CD8-positive, alpha-beta memory T cell (primary cell): ENCODE measurements at places on chromosomes 2 and 18. TPM values are rescaled to one million over a fixed set of nuclear protein-coding genes. Genes with fewer than 3 reads are reported as not detected.

The UGT1A6 gene
- polyA plus RNA-seq: not detected

The SPATA3 gene
- polyA plus RNA-seq: not detected

The CEP76 gene
- 6.4 TPM for polyA plus RNA-seq

The POTEE gene
- 0.14 TPM for polyA plus RNA-seq

The RTTN gene
- polyA plus RNA-seq: 3.2 TPM

The UGT1A1 gene
- not detected for polyA plus RNA-seq

- no peaks in the 10 kb centered on the region for H3K36me3 ChIP-seq
- H3K4me1 ChIP-seq: no peaks in the 10 kb centered on the region
- no peak overlapping the region for H3K27ac ChIP-seq
- no peaks in the 10 kb centered on the region for H3K27me3 ChIP-seq
- no peak overlapping the region for H3K4me3 ChIP-seq
Measured at GRCh38 chr2:211144078-211144477, 587.7 kb downstream of the CPS1 start.

GRCh38 chr2:74764429-74765272, 69.3 kb upstream of the HK2 start:
- H3K4me3 ChIP-seq: no peak overlapping the region
- H3K27me3 ChIP-seq: no peaks in the 10 kb centered on the region
- no peaks in the 10 kb centered on the region for H3K36me3 ChIP-seq
- H3K4me1 ChIP-seq: no peaks in the 10 kb centered on the region
- DNase-seq: no peak

DNA sequence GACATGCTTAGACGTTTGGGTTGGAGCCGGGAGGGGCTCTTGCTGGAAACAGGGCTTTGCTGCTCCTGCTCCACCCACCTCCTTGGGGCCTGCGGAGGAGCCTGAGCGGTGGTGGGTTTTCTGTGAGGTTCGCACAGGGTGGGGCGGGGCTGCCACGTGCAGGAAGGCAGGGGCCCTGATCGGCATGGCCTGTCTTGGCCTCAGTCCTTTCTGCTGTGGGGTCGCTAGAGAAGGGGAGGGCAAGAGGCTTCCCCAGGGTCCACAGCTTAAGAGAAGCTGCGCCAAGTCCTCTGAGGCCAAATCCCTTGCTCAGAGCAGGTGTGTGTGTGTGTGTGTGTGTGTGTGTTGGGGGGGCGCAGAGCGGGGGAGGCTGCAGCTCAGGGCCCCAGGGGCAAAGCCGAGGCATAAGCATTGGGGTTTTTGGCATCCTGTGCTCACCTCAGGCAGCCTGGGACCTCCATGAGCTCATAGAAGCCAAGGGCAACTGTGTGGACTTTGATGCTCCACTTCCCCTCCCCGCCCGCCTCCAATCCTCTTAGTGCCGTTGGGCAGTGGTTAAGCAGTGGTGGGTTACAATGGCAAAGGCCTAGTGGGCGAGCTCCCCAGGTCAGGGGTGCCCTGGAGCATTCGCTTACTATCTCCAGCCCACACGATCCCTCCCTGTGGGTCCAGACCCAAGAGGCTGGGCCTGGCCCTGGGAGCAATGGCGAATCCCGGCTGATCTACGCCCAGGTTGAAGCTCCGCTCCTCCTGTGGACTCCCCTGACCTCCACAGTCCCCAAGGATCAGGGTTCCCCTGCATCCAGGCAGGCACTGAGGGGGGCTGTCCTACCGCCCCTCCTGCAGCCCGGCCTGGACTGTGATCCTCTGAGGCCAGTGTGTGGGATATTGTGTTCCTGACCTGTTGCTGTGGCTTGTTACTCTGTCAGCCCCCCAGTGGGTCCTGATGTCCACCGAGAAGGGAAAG, 28.9 kb downstream of the TOGARAM2 start:
- H3K27ac ChIP-seq: peak overlapping the region; percentile 93
- no peaks in the 10 kb centered on the region for H3K36me3 ChIP-seq
- H3K4me1 ChIP-seq: peaks cover 66% of the 10 kb centered on the region
- H3K27me3 ChIP-seq: no peaks in the 10 kb centered on the region
- peak overlapping the region; percentile 22 for H3K4me3 ChIP-seq
- peak; percentile 72 for DNase-seq

GRCh38 chr18:32366586-32367538, 103.8 kb downstream of the GAREM1 start:
- no peak overlapping the region for H3K27ac ChIP-seq
- no peaks in the 10 kb centered on the region for H3K27me3 ChIP-seq
- no peak for DNase-seq
- H3K4me3 ChIP-seq: no peak overlapping the region
- no peaks in the 10 kb centered on the region for H3K36me3 ChIP-seq
- no peaks in the 10 kb centered on the region for H3K4me1 ChIP-seq

DNA sequence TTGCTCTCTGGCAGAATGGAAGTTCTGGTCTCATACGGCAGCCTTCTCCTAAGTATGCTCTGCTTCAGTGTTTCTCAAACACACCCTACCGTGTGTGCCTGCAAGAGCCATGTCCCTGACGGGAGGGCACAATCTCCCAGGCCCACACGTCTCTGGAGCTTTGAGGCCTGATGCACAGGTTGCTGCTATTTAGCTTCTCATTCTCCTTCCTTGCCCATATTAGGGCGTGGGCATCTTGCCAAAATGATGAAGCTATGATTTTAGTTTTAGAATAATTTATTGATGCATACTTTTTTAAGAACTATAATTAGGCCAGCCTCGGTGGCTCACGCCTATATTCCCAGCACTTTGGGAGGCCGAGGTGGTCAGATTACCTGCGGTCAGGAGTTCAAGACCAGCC, 107.9 kb downstream of the RNF144A start:
- H3K27ac ChIP-seq: no peak overlapping the region
- peaks cover 47% of the 10 kb centered on the region for H3K36me3 ChIP-seq
- H3K4me3 ChIP-seq: no peak overlapping the region
- DNase-seq: no peak

- no peak overlapping the region for H3K27ac ChIP-seq
- no peak overlapping the region for H3K4me3 ChIP-seq
- DNase-seq: no peak
- no peaks in the 10 kb centered on the region for H3K36me3 ChIP-seq
- no peaks in the 10 kb centered on the region for H3K27me3 ChIP-seq
Measured at GRCh38 chr2:122063716-122064115, 308.3 kb downstream of the TSN start.

DNA sequence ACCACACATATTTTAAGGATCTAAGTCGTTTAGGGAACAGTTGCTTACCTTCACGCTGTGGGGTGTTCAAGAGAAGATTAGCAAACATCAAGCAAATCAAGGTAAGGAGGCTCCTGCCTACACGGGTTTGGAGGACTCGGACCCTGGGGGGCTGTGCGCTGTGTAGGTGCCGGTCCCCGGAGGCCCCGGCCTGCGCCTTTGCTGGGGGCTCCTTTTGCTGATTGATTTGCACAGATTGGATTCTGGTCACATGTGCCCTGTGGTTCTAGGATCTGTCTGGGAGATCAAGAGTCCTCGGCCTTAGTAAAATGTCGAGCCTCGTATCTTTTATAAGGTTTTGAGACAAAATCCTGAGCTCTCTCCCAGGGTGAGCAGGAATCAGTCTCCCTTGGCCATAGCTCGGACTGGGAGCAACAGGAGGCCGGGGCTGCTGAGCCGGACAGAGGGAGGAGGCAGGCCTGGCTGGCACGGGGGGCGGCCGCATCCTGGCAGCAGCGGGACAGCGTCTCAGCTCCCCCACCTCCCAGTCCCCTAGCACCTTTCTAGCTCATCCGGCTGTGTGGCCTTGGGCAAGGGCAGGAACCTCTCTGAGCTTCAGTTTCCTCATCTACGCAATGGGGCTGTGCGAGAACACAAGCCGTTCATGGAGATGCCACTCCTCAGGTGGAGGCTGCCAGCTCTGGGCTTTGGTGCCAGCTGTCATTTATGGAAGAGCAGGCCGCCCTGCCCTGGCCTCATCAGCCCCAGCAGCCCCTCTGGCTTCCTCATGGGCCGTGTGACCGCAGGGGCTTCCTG, 147.2 kb downstream of the MBP start:
- H3K27ac ChIP-seq: no peak overlapping the region
- H3K4me1 ChIP-seq: no peaks in the 10 kb centered on the region
- H3K36me3 ChIP-seq: no peaks in the 10 kb centered on the region
- H3K4me3 ChIP-seq: no peak overlapping the region
- H3K27me3 ChIP-seq: no peaks in the 10 kb centered on the region

DNA sequence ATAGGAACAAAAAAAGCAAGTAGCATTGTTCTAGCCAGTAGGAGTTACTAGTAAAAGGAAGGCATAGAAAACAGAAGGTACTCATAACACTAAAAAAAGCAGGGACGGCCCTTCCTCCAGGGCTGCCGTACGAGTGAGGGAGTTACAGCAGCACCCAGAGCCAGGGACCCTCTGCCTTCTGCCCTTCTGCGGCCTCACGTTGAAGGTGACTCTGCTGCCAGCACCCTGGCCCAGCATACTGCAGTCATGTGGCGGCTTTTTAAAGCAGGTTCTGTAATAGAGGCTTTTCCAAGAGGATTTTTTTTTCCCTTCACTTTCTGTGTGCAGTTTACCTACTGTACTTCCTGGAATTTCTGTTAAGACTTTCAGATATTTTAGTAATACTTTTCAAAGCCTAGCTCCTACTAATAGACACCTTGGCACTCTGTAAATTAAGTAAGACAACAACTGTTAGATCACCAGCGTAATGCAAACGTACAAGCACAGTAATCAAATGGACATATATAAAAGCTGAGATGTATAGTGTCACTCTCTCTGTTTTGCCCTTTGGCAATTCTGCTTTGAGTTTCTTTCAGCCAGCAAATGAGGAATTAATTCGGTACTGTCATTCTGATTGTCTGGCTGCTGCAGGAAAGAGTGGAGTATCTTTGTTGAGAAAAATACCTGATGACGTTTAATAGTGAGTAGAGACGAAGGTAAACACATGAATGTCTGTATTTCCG, 161.5 kb downstream of the PTGR3 start:
- no peaks in the 10 kb centered on the region for H3K4me1 ChIP-seq
- no peaks in the 10 kb centered on the region for H3K36me3 ChIP-seq
- H3K27me3 ChIP-seq: no peaks in the 10 kb centered on the region
- no peak overlapping the region for H3K27ac ChIP-seq
- H3K4me3 ChIP-seq: no peak overlapping the region
- no peak for DNase-seq

DNA sequence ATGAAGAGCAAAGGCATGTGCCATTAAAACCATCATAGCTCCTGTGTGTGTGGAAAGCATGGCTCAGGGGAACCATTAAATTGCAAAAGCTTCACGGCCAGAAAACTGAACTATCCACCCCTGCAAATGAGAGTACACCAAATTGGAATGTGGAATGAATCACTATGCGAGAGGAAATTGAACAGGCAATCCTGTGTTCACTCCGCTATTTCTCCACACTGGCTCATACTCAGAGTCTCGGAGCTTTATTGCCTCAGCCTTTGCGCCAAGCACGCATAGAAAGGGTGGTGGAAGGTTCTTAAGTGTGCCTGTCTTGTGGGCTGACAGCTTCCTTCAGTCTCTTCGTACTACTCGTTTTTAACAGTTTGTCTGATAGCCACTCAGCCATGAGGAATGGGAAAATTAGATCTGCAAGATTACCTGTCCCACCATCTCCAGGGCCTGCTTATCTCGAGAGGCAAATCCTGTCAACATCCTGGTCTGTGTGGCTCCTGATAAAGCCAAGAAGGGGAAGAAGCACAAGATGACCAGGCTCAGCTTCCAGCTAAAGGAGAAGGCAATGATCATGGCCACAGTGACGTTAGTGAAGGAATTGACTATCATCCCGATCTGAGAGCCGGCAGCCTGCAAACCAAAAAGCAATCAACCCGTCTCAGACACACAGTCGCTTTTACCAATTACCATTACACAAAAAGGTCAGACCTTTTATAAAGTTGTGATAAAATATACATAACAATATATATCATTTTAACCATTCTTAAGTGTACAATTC, 34.9 kb downstream of the G6PC2 start:
- no peaks in the 10 kb centered on the region for H3K4me1 ChIP-seq
- peak overlapping the region; percentile 58 for H3K27ac ChIP-seq
- no peak overlapping the region for H3K4me3 ChIP-seq

DNA sequence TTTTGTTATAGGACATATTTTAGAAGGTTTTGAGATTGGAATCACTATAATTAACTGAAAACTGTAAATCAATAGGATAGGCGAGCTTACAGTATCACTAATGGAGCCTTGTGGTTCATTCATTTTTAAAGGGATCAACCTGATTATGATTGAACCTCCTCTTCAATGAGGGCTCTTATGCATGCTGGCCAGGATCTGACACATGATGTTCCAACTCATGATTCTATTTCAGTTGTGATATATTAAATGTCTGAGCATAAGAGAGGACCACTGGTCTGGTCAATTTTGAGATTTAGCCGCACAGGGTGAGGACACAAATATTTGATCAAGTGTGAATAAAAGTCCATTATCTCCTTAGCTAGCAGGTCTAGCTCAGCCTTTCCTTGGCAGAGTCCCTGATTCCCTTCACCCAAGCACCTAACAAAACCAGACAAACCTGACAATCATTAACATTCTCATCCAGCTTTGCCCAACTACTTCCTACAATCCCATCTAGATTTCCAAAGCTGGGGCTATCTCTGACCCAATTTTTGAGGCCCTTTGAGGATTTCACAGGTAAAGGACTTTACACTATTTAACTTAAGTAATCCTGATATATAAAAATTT, 6.9 kb upstream of the MAP4K4 start:
- no peaks in the 10 kb centered on the region for H3K36me3 ChIP-seq
- peaks cover 7% of the 10 kb centered on the region for H3K4me1 ChIP-seq
- H3K4me3 ChIP-seq: no peak overlapping the region
- H3K27ac ChIP-seq: no peak overlapping the region
- no peaks in the 10 kb centered on the region for H3K27me3 ChIP-seq
